NK-92 treated with Interleukin-12 subunit alpha and Interleukin-12 subunit beta, amount 100 ng/mL, for 24 hours (cell line): ENCODE measurements at places on chromosomes 13 and 19.

GRCh38 chr19:4987256-4987655 is 18.3 kb downstream of the KDM4B start:
- DNase-seq = no peak

GRCh38 chr13:73596382-73596781 is 537.6 kb downstream of the KLF5 start:
- no peak for DNase-seq

DNA sequence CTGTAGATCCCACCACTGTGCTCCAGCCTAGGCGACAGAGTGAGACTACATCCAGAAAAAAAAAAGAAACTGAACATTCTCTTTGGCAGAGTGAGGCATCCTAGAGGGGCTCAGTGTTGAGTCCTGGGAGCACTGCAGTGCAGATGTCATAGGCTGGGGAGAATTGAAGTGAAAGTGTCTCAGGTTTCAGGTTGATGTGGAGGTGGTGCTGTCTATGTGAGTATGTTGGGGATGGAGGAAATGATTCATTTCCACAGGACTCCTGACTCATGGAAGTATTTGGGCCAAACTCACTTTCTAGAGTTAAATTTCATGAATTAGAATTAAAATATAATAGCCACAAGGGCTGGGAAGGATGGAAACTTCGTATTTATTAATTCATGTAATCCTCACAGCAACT is 134.4 kb upstream of the TSC22D1 start:
- no peak for DNase-seq

DNA sequence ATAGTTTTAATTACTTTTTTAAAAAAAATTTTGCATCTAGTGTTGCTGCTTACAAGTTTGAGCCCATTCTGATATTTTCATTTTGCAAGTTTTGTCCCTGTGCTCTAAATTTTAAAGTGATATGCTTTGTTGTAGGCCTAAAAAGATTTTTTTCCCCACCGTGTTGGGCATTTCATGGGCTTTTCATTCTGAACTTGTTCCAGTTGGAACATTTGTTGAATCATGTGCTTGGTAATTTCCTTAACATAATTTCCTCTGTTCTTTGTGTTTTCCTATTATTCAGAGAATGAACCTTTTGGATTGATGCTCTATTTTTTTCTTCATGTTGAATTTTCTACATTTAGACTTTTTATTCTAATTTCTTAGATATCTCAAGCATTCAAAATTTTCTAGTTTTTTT is 206.4 kb upstream of the SPRY2 start:
- DNase-seq = no peak

- no peak for DNase-seq
Observed at GRCh38 chr13:107091428-107091827, 523.5 kb upstream of the ARGLU1 start.

DNA sequence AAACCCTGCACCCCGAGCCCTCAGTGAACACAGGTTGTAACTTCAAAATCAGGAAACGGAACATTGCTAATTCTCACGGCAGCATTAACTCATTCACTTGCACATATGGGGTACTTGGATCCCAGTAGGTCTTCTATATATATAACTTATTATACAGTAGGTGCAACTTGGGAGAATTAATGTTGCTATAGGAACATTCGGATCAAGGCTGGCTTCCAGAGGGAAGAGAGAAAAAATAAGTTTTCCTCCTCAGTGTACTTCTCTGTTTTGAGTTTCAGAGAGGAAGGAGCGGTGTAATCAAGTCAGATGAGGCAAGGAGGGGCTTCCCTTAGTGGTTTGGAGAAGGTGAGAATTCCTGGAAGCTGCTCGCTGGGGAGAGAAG is 90.9 kb upstream of the ZNF507 start:
- DNase-seq = no peak

- DNase-seq = no peak
Observed at GRCh38 chr13:33280279-33280905, 5.2 kb downstream of the STARD13 start.

DNA sequence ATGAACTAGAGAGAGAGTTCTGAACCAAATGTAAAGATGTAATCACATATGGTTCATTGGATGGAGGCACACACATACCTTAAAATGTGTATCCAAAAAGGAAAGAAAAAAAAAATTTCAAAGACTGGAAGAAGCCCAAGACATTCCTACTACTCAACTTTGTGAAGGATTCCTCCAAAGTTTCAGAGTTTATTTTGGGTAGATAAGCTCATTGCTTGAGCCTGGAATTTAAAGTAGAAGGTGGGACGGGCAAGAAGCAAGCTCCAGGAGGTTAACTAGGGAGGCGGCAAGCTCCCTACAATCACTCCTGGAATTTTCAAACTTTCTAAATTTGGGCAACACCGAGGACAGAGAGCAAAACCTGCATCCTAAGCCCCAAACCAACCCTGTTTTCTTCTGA is 1.9 kb downstream of the TSHZ3 start:
- DNase-seq = no peak

GRCh38 chr19:55443045-55443823 is at the start of gene SHISA7:
Gene SHISA7, minus strand, starts transcription at chr19:55443300. Its CDS starts 437 bp downstream, at chr19:55442863.
- no peak for DNase-seq

DNA sequence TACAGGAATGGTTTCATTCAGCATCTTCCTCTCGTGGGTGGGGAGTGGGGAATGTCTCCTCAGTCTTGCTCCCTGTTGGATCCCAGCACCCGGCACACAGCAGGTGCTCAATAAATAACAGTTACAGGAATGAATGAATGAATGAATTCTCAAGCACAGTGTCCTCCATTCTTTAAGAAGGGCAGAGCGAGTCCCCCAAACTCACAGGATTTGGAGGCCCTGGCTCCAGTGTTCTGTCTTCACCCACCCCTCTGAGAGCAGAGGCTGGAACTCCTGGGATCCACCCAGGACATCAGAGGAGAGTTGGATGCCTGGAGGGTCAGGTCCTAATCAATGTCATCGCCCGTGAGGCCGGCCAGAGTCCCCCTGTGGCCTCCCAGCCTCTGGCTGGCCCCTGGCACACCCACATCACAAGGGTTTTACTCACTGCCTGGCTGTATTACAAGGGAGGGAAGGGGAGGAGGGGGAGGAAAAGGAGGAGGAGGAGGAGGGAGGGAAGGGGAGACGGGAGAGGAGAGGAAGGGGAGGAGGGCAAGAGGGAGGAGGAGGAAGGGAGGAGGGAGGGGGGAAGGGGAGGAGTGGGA is 8.7 kb upstream of the CREB3L3 start:
- no peak for DNase-seq
